ENCODE measurements at places on chromosomes 2 and 18. TPM values are rescaled to one million over a fixed set of nuclear protein-coding genes. Genes with fewer than 3 reads are reported as not detected.

DNA sequence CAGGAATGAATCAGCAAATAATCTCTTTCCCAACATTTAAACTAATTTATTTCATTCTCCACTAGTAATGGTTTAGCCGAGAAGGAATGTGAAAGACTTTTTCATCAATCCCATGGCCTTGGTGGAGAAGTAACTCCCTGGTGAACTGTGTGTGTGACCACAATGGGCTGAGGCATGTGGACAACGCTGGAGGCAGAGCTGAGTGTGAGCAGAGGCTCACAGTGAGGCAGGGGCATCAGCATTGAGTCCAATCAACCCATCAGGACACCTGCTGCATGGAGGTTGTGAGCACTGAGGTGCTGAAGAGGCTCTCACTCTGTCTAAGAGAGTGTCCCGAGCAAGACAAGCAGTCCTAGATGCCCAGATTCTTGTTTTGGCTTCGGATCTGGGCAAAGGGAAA lies 78.6 kb downstream of the ZNF519 start:
- no peak overlapping the region for H3K27ac ChIP-seq
- no peak for DNase-seq
- H3K4me1 ChIP-seq: no peaks in the 10 kb centered on the region
- no peaks in the 10 kb centered on the region for H3K27me3 ChIP-seq
- no peak overlapping the region for H3K4me3 ChIP-seq

KIF5C gene
- 41.9 TPM for total RNA-seq

DNA sequence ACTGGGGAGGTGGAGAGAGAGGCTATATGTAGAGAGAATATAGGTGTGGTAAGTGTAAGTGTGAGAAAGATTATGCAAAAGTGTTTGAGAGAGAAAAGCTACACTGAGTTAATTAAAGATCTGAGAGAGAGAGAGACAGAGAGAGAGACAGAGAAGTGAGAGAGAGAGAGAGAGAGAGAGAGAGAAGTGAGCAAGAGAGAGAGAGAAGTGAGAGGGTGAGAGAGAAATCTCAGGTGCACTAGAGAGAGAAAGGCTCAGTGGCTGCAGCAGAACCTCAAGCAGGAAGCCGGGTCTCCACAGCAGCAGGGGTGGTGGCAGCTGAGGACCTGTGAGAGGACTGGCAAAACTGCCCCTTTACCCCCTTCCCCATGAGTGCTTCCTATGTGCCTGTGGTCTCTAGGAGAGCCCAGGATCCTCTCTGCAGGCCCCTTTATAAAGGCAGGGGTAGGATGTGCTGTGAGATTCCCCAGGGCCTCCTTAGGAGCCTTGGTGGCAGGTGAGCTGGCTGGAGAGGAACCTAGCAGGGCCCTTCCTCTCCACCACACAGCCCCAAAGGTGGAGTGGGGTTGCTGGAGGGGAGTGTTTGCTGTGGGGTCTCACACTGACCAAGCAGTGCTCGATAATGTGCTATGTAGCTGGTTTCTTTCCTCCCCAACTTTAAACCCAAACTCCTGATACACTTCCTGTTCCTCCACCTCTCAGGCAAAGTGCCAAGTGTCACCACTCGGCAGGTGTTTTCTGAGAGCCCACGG lies 52.6 kb downstream of the SLC4A5 start:
- no peaks in the 10 kb centered on the region for H3K4me1 ChIP-seq
- H3K27ac ChIP-seq: no peak overlapping the region
- H3K4me3 ChIP-seq: no peak overlapping the region
- DNase-seq: no peak

DNA sequence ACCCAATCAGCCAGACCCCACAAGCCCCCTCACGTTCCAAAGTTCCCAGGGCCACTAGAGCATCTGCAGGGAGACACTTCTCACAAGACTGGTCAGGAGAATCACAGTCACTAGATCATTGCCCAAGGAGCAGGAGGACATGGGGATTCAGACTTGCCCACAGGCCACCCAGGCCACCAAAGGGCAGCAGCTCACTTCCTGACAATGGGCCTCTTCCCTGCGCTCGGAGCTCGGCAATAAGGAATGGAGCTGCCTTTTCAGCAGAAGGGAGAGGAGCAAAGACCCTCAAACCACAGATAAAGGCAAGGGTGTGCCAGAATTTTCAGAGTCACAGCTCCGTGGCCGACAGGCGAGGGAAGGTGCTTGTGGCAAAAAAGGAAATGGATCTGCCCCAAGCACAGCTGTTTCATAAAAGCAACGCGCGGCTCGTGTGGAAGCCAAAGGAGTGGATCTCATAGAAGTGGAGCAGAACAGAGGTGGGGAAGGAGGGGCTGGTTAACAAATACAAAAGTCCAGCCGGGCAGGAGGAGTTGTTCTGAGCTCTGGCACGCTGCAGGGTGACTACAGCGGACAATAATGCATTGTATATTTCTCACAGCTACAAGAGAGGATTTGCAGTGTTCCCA lies 72.1 kb downstream of the EDAR start:
- no peak for DNase-seq
- H3K4me1 ChIP-seq: no peaks in the 10 kb centered on the region
- H3K27ac ChIP-seq: peak overlapping the region; percentile 74
- no peak overlapping the region for H3K4me3 ChIP-seq
- H3K36me3 ChIP-seq: no peaks in the 10 kb centered on the region

DNA sequence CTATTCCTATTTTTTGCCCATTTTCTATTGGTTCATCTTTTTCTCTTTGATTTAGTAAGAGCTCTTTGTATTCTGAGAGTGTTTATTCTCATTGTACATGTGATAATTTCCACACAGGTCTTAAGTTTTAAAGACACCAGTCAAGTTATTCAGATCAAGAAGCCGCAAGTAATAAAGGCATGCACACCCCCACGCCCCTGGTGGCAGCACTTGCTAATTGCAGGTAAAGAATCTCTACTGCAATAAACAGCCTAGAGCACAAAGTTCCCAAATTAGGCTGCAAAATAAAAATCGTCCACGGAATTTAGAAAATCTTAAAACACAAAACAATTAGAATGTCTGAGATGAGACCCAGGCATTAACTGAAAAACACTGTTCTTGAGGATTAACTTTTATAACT lies 45.2 kb downstream of the ST3GAL5 start:
- no peak overlapping the region for H3K27ac ChIP-seq
- H3K4me1 ChIP-seq: no peaks in the 10 kb centered on the region
- no peak overlapping the region for H3K4me3 ChIP-seq
- peaks cover 75% of the 10 kb centered on the region for H3K36me3 ChIP-seq
- no peaks in the 10 kb centered on the region for H3K27me3 ChIP-seq

DNA sequence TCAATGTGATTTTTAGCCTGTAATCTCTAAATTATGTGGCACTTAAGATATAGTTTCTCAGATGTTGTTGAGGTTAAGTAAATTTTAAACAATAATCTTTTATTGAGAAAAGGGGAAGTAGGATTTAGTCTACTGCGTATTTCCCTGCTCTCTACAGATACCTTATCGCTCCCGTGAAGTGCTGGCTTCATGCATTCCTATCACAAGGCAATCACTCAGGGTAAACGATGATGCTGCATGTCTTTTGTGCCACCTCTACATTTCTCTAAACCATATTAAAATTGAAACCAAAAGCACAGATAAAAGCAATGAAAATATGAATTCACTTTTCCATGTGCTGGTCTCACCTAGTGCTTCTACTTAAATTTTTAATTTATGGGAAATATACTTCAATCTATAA lies 14.4 kb upstream of the RPE start:
- H3K36me3 ChIP-seq: no peaks in the 10 kb centered on the region
- H3K4me3 ChIP-seq: no peak overlapping the region
- peaks cover 42% of the 10 kb centered on the region for H3K27me3 ChIP-seq
- H3K27ac ChIP-seq: no peak overlapping the region
- peaks cover 12% of the 10 kb centered on the region for H3K4me1 ChIP-seq

DNA sequence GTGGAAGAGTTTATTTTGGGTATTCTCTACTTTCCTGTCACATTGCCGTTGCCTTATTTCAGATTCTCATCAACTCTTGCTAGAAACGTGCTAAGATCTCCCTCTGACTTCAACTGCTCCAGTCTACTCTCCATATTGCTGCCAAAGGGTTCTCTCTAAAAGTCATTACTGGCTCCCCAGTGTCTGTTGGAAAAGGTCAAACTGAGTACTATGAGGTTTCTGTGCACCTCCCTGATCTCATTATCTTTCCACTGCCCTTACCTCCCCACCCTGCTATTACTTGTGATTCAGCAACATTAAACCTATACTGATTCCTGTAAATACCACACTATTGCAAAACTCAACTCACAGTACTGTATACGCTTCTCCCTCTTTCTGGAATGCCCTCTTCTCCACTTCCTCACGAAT lies 1.9 kb upstream of the KRCC1 start:
- H3K36me3 ChIP-seq: peaks cover 5% of the 10 kb centered on the region
- H3K27ac ChIP-seq: no peak overlapping the region
- H3K4me3 ChIP-seq: no peak overlapping the region
- peaks cover 8% of the 10 kb centered on the region for H3K27me3 ChIP-seq

- no peak for DNase-seq
- H3K36me3 ChIP-seq: no peaks in the 10 kb centered on the region
- H3K4me1 ChIP-seq: no peaks in the 10 kb centered on the region
- H3K27me3 ChIP-seq: no peaks in the 10 kb centered on the region
Observed at GRCh38 chr2:71507476-71507875, 54.1 kb downstream of the DYSF start.

DNA sequence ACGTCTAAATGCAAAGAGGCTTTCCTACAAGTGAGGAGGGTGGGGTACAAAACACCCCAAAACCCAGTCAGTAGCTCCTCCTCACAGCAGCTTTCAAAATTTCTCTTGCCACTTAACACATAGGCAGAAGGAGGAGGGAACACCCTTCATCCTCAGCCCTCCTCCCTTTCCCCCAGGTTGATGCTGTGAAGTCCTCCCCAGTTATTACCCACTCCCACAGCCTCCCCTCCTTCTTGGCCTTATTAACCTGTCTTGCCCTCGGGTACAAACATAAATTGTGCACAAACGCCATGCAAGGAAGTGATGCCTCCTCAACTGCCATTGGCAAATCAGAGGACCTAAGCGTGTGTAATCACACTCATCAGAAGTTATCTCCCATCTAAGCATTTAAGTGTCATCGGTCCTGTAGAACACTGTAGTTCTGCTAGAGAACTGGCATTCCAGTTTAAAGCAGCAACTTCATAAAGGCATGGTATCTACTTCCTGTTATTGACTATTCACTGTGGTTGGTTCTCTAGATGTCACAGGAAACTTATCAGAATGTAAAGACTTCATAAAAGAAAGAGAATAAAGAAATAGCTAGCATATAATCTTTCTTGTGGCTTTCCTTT lies at the start of gene DSC1:
DSC1 (minus strand) TSS at position 32 of the 611 bp plus-strand sequence. CDS start 262 bp downstream, outside the sequence.
- no peaks in the 10 kb centered on the region for H3K36me3 ChIP-seq
- no peaks in the 10 kb centered on the region for H3K4me1 ChIP-seq
- DNase-seq: no peak
- no peak within 1 kb of the TSS for H3K4me3 ChIP-seq
- H3K27ac ChIP-seq: no peak within 1 kb of the TSS

KLHL30 gene
- not detected for total RNA-seq

GRCh38 chr2:235692671-235693171 lies 198.9 kb downstream of the AGAP1 start:
- no peak for DNase-seq
- no peak overlapping the region for H3K27ac ChIP-seq
- no peak overlapping the region for H3K4me3 ChIP-seq
- no peaks in the 10 kb centered on the region for H3K36me3 ChIP-seq
- H3K27me3 ChIP-seq: no peaks in the 10 kb centered on the region

GRCh38 chr2:238915596-238915995 lies 67.7 kb downstream of the TWIST2 start:
- H3K27ac ChIP-seq: no peak overlapping the region
- H3K27me3 ChIP-seq: no peaks in the 10 kb centered on the region
- DNase-seq: no peak
- H3K4me1 ChIP-seq: no peaks in the 10 kb centered on the region
- no peak overlapping the region for H3K4me3 ChIP-seq

GRCh38 chr2:184308706-184309105 lies 289.6 kb upstream of the ZNF804A start:
- H3K27me3 ChIP-seq: no peaks in the 10 kb centered on the region
- H3K4me1 ChIP-seq: no peaks in the 10 kb centered on the region
- no peak overlapping the region for H3K27ac ChIP-seq
- DNase-seq: no peak

- DNase-seq: no peak
- H3K4me1 ChIP-seq: no peaks in the 10 kb centered on the region
- H3K36me3 ChIP-seq: no peaks in the 10 kb centered on the region
- no peak overlapping the region for H3K27ac ChIP-seq
- no peaks in the 10 kb centered on the region for H3K27me3 ChIP-seq
Observed at GRCh38 chr18:40431071-40431985, 1523.7 kb upstream of the PIK3C3 start.

GRCh38 chr2:79414690-79415089 lies 98.2 kb upstream of the CTNNA2 start:
- H3K4me1 ChIP-seq: no peaks in the 10 kb centered on the region
- H3K4me3 ChIP-seq: no peak overlapping the region
- no peak overlapping the region for H3K27ac ChIP-seq
- no peaks in the 10 kb centered on the region for H3K27me3 ChIP-seq
- no peaks in the 10 kb centered on the region for H3K36me3 ChIP-seq
- no peak for DNase-seq

GRCh38 chr2:202632682-202633290 lies 2.0 kb upstream of the FAM117B start:
- no peak for DNase-seq
- no peak overlapping the region for H3K4me3 ChIP-seq
- H3K27ac ChIP-seq: no peak overlapping the region
- no peaks in the 10 kb centered on the region for H3K36me3 ChIP-seq

GRCh38 chr2:206150631-206151030 lies 8.6 kb downstream of the NDUFS1 start:
- H3K27ac ChIP-seq: no peak overlapping the region
- no peak for DNase-seq
- H3K36me3 ChIP-seq: peaks cover 50% of the 10 kb centered on the region
- peak overlapping the region; percentile 7 for H3K4me3 ChIP-seq
- no peaks in the 10 kb centered on the region for H3K27me3 ChIP-seq
- H3K4me1 ChIP-seq: no peaks in the 10 kb centered on the region

RNF125 gene
- total RNA-seq: 29.3 TPM

DNA sequence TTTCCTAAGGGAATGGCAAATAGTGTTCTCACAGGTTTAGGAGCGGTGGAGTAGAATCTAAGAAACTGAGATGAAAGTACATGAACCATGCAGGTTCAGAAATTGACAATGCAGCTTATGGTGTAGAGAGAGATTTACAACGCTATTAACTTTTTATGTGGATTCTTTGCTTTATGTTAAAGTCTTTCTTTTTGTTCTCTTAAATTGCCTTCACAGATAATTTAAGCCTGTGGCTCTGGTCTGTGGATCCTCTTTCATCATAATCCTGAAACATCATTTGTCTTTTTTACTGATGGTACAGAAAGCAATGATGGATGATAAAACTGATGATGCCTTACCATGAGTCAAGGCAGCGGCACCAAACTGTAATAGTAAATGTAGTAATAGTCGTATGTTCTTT lies 30.3 kb downstream of the SOCS6 start:
- H3K27me3 ChIP-seq: no peaks in the 10 kb centered on the region
- peaks cover 16% of the 10 kb centered on the region for H3K36me3 ChIP-seq
- H3K4me3 ChIP-seq: no peak overlapping the region
- H3K4me1 ChIP-seq: no peaks in the 10 kb centered on the region
